Pancreas (tissue), 10 donors: ENCODE measurements at places on chromosomes 3 and 15. TPM values are rescaled to one million over a fixed set of nuclear protein-coding genes. Genes with fewer than 3 reads are reported as not detected.

FMN1 gene
- total RNA-seq: 2.6 TPM

- no peaks in the 10 kb centered on the region for H3K27me3 ChIP-seq
- H3K4me1 ChIP-seq: no peaks in the 10 kb centered on the region
- H3K4me3 ChIP-seq: no peak overlapping the region
- no peak overlapping the region for H3K27ac ChIP-seq
- H3K36me3 ChIP-seq: no peaks in the 10 kb centered on the region
These were observed 16.5 kb downstream of the SEMA7A start for GRCh38 chr15:74417225-74417624.

TTC23 gene
- total RNA-seq: 13.5 TPM

- H3K27me3 ChIP-seq: no peaks in the 10 kb centered on the region
- H3K4me3 ChIP-seq: no peak overlapping the region
- no peak for DNase-seq
- H3K4me1 ChIP-seq: no peaks in the 10 kb centered on the region
These were observed 21.1 kb upstream of the ABTB1 start for GRCh38 chr3:127651516-127652172.

ETV5 gene
- total RNA-seq: 19.2 TPM
